ENCODE measurements at places on chromosomes 2 and 18.
A peak's percentile ranks its signal among the peaks of the same experiment; 100 is the strongest.

GRCh38 chr2:29057006-29057405 lies 17.3 kb downstream of the PCARE start:
- DNase-seq: no peak

DNA sequence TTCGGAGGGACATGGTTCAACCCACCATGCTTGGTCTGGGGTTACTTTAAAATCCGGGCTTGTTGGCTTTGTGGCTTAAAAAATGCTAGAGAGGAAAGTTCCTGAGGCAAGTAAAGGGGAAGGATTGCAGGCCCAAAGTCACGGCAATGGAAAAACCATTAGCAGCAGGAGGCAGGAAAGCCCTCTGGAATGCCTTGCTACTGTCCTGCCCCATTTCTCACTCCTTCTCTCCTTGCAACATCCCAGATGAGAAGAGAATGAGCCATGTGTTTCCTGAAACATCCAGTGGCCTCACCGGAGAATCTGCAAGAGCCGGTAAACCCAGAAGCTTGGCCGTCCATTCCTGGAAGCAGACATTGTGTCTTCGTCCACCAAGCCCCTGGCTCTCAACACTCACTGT lies 97.4 kb upstream of the LCLAT1 start:
- DNase-seq: no peak

DNA sequence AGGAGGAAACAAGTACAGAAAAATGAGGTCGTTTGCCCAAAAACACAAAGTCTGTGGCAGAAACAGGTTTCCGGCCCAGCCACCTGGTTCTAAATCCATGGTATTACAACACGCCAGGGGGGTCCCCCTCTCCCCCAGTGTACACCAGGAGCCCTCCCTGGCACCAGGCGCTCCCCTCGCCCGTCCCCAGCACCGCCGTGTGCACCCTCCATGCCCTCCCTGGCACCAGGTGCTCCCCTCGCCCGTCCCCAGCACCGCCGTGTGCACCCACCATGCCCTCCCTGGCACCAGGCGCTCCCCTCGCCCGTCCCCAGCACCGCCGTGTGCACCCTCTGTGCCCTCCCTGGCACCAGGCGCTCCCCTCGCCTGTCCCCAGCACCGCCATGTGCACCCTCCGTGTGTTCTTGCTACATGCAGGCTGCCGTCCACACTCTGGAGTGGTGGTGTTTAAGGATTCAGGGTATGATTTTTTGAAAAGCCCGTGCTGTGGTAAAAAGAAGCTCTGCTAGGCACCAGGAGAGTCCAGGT lies 59.8 kb upstream of the NFATC1 start:
- no peak for DNase-seq

DNA sequence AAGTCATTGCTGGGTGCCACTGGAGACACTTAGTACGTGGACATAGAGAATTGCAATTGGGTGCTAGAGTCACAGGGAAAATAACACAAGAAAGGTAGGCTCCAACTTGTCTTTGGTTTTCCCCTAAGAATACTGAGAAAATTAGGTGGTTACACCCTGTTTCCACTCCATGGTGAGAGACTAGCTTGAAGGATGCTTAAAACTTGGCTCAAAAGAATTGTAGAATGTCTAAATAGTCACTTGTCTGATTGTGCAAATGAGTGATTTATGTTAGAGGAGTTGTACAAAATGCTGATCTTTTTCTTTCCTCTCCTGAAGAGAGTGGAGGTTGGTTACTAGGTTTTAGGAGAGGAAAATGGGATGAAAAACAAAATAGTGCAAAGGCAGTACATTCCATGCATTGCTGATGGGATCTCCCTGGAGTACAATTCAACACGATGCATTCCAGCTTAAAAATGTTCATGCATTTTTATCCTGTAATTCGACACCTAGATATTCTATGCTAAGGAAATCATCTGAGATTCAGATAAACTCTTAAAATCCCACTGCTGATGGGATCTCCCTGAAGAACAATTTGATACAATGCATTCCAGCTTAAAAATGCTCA lies 2.2 kb upstream of the SERPINB12 start:
- no peak for DNase-seq

- peak; percentile 12 for DNase-seq
These were observed 411.6 kb upstream of the NRP2 start for GRCh38 chr2:205270689-205271088.

- peak; percentile 91 for DNase-seq
These were observed 90.1 kb downstream of the NFATC1 start for GRCh38 chr18:79485788-79486355.

DNA sequence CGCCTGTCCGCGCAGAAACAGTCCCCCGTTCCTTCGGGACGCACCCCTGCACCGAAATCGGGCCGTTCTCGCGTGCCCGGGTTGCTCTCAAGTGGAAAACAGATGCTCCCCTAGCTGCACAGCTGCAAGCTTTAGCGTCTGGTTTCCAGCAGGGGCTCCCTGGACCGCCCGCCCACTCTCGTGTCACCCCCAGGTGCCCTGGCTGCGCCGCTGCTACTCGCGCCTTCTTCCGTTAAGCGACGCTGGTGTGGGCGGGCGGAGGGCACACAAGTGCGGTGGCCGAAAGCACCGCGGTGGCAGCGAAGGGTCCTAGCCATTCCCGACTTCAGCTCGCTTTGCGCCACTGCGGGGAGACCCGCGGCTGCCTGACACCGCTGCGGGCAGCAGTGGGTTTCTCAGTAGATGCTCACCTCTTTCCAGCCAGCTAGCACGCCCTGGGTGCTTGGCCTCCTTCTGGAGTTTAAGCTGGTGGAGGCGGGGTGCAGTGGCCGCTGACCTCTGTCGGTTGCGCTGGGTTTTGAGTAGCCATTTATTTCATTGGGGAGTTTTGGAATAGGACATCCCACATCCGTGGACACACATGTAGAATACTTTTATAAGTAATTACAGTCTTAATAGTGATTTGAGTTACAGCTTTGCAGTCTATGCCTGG lies 806 bp downstream of the ZNF407 start:
- DNase-seq: peak; percentile 64

DNA sequence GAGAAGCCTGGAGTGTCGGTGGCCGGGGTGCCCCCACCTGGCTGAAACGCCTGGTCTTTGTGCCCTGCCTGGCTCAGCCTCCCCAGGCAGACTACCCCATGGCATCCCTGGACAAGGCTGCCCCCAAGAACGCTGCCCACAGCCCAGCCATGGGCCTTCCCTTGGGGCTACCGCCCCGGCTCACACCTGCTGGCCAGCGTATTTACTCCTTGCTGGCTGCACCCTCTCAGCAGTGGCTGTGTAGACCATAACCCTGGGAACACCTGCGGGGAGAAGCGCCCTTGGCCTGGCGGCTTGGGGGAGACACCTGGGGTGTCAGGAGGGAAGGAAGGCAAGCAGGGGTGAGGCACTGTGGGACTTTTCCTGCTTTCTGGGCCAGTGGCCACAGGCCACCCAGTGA lies 17.3 kb downstream of the CAPN10 start:
- no peak for DNase-seq

GRCh38 chr18:712401-713134 lies at the start of gene ENOSF1:
Gene ENOSF1 (minus strand): TSS chr18:712630. CDS start chr18:712587, 43 bp downstream.
- DNase-seq: peak; percentile 90

GRCh38 chr2:223294756-223295155 lies 242.8 kb downstream of the KCNE4 start:
- no peak for DNase-seq

DNA sequence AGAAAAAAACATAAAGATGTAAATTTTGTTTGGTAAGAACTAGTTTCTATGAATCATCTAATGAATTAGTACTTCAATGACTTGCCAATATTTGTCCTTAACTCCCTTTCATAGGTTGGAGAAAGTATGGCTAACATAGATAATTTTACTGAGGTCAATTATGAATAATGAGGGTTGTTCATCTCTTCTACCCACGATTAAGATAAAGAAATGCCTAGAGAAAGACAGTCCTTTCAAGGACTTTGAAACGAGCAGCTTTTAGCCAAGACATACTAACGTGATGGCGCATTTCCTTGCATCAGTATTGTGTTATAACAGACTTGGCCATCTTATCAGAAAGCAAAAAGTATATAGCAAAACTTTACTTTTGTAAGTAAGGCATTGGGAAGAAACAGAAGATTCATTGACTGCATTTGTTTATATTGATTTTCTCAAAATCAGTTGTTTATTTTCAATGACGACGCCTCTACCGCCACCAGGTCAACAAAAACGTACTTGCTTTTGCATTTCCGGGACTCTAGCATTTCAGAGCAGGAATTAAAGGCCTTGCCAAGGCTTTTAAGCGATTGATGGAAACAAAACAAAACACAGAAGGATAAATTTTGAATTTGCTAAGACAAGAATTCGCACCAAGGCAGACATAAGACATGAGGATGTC lies 961 bp downstream of the RBM43 start:
- no peak for DNase-seq

DNA sequence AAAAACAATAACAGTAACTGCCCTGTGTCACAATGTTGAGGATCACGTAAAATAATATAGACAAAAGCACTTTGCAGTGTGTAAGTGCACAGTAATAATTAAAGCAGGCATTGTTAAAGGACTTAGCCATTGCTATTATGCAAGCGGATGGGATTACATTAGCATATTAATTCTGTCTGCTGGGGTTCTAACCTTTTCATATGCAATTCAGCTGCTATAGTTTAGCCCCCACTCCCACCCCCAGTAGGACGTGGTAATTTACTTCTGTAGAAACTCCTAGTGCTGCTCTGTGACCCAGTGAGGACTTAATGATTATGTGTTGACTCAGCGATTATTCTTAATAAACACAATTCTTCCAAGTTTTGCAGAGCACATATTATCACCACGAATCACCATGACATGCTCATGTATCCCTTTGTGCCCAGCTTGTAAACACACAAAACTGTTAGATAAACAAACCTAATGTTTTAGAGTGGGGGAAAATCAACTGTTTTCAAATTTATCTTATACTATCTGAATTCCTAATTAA lies 5.1 kb upstream of the ADAM23 start:
- no peak for DNase-seq
